CD8-positive, alpha-beta memory T cell (primary cell): ENCODE measurements at places on chromosomes 13 and 19. TPM values are rescaled to one million over a fixed set of nuclear protein-coding genes. Genes with fewer than 3 reads are reported as not detected.

The CYP2A7 gene
- total RNA-seq: not detected

GRCh38 chr13:41670873-41671443 is 213.6 kb downstream of the RGCC start:
- DNase-seq: no peak

DNA sequence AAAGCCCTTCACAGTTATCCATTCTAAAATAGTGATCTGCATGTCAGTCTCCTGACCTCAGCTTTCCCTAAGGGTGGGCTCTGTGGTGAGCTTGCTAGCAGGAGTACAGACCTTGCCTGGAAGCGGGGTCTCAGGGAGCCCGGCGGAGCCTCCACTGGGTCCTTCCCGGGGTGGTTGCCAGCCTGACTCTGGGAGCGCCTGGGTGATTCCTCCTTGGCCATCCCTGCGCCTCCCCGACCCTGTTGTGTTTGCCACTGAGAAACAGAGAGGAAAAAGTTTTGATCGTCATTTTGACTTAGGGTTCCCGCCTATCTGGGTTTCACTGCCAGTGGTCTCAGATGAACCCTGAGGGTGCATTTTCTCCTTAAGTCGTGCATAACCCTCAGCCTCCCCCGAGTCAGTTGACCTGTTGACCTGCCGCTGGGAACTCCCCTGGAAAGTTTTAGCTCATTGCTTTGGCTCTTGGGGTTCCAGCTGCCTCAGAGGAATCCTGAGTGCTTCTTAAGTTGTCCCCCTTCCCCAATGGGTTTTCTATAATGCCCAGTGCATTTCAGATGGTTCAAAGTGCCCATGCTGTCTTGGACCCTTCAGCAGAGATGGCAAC is 117.8 kb downstream of the RAB20 start:
- no peak for DNase-seq

DNA sequence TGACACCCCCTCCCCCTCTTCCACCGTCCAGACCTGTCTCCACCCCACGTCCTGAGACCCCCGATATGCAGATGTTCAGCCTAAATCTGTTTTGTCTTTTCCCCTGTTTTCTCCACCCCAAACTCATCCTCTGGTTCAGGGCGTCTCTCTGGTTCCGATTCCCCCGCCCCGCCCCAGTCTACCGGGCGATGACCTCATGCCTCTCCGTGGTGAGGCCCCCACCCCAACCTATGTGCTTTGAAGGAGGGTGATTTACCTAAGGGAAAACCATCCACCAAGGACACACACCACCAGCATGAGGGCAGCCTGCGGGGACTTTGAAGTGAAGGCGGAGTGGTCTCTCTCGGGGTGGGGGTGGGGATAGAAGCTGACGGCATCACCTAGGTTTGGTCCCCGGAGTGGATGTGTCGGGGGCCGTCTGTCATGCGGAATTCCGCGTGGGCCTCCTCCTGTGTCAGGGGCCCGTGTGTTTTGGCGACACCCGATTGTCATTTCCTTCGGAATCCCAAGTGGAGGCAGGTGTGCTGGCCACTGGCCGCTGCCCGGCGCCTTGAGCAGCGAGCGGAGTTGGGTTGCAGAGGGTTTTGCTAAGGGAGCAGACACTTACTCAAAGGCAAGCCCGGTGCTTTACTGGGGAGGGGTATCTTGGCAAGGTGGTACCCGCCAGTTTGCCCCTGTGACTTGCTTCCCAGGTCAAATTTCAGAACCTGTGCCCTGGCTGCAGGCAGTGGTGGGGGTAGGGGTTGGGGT is 1.4 kb downstream of the FZR1 start:
- peak; percentile 21 for DNase-seq

The ZNF560 gene
- total RNA-seq: not detected

- DNase-seq: no peak
These were observed 23.7 kb downstream of the TPP2 start for GRCh38 chr13:102620516-102620915.

The FCER2 gene
- 0.96 TPM for total RNA-seq

DNA sequence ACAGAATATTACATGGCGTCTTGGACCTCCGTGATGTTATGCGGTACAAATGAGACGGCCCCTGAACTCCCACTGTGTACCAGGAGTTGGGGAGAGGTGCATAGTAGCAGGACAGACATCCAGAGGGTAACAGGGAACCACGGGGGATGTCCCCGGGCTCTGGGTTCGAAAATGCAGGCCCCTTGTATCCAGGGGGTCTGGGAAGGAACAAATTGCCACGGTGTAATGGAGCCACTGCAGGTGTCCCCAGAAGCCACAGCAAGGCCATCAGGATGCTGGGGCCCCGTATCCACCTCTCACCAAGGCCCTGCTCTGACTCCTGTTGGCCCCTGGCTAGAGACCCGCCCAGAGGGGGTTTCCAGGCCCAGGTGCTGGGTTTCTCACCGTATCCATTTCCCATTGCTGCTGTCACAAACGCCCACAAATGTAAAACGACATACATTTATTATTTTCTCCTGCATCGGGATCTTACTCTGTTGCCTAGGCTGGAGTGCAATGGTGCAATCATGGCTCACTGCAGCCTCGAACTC is 77.8 kb downstream of the INSR start:
- no peak for DNase-seq
